Endothelial cell (in vitro differentiated cells): ENCODE measurements at places on chromosomes 12 and 14. TPM values are rescaled to one million over a fixed set of nuclear protein-coding genes. Genes with fewer than 3 reads are reported as not detected.

DNA sequence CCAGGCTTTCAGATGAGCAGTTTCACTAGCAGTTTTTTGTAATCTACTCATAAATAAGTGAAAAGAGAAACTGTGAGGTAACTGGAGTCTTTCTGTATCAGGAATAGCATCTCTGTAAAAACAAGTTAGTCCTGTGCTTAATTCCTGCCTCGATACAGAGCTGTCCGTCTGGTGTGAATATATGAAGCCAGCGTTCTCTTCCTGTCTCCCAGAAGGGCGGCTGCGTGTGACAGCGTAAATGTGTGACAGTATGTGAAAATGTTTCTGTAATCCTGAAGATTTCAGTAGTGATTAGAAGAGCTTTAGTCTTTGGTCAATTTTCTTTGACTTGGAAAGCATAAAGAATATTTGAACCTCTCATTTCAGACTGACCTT is 150.3 kb downstream of the FBXL14 start:
- DNase-seq, result no peak

DNA sequence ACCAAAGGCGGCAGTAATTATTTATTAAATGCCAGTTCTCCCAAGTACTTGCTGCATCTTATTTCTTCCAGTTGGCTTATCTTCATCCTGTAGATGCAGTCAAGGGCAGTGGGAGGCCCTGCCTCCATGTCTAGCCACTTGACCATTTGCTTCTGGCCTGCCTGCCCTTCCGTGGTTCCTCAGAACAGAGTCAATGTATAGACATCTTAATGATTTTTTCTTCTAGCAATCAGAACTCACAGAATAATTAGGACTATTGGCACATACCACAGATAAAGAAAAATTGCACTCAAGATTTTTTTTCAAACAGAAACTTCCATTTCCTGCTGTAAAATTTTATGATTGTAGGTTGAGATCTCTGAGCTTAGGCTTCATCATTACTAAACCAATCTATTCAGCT is 20.9 kb downstream of the NR1H4 start:
- no peak for DNase-seq

DNA sequence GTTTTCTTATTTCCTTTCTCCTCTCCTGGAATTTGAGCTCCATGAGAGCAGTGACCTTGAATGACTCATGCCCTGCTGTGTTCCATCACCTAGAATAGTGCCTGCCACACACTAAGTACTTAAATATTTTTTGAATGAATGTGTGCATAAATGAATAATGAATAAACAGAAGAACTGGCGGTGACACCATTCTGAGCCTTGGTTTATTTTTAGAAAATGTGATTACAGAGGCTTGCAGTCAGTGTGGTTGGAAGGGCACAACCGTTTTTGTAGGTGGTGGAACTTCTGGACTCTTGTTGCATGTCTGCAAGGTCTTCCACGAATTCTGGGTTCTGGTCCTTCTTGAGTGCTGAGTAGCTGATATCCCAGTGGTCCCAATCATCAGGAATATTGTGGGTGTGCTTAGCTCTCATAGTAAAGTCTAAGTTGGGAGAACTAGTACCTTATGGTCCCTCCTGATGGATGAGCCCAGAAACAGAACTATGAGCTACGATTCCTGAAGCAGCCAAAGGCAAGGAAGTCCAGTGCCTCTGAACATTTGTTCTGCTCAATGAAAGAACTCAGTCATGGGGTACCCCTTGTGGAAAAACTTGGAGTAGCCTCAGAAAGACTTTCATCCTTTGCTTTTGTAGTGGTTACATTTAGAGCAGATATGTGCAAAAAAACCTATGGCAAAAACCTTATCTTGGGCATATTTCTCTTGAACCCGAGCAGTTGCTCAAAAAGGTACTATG is 28.8 kb upstream of the BHLHE41 start:
- no peak for DNase-seq

DNA sequence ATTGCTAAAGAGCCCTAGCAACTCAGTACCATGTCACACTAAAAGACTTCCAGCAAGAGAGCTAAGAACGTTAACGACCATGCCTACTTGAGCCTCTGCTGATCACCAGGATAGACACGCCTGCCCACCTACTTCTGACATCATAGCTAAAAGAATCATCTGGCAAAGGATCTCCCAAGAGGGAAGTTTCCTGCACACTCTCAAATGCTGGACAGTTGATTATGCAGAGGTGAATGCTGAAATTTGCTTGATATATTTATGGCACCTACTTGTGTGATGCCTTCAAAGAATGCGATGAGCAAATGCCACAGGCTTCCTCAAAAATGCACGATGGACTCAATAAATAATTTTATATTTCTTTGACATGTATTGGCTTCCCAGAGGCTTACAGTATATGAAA is 113.6 kb downstream of the GALC start:
- DNase-seq, result no peak

DNA sequence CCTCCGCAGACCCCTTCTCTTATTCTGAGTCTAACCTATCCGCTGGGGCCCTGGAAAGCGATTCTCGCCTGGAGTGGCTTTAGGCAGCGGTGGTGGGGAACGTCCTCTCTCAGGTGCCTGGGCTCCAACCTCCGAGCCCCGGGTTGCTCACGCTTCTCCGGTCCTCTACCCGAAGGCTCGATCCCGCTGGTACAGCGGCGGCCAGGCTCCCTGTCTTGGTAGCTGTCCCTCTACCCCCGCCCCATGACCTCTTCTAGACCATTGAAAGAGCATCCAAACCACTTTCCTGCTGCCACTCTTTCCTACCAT is 505 bp upstream of the HEBP1 start:
- DNase-seq, result no peak

GRCh38 chr14:104287301-104288009 is 149.1 kb downstream of the KIF26A start:
- DNase-seq, result no peak

- DNase-seq, result no peak
Measured at GRCh38 chr12:122841544-122842321, 6.5 kb downstream of the HIP1R start.

DNA sequence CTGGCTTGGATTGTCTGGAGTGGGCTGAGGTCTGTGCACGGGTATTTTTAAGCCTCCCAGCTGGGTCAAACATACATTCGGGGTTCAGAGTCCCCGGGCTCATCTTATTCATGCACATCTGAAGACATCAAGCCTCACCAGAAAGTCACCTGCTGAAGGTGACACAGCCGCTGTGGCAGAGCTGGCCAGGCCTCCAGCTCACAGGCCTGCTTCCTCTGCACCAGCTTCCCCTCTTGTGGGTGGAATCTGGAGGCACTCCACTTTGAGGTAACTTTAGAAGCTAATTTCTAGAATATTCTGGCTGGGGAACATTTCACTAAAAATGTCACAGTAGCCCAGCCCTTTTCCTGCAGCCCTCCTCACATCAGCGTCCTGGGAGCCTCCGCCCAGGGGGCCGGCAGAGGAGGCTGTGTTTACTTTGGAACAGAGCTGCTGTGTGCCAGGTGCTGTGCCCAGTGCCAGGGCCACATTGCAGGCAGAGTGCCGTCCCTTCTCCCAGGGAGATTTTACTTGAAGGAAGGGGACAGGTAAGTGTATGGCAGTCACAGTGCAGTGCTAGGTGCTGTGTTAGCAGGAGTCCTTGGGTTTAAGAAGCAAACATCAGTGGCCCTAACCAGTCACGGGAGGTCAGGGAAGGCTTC is 62.2 kb downstream of the TSPAN11 start:
- no peak for DNase-seq

DNA sequence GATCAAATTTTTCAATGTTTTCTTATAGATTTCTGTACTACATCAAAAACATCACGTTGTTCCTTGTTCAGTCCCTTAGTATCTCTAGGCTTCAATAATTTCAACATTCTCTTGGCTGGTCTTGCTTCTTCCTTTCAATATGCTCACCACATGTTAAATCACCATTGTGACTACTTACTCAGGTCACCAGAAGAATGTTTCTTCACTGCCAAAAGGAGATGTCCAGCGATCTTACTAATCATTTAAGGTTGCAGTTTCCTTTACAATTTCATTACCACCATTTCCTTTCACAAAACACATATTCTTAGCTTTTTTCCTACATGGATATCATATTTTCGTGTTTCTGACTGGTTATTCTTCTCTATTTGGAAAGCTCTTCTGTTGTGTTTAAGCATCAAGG is 363.8 kb downstream of the NAV3 start:
- DNase-seq, result no peak

DNA sequence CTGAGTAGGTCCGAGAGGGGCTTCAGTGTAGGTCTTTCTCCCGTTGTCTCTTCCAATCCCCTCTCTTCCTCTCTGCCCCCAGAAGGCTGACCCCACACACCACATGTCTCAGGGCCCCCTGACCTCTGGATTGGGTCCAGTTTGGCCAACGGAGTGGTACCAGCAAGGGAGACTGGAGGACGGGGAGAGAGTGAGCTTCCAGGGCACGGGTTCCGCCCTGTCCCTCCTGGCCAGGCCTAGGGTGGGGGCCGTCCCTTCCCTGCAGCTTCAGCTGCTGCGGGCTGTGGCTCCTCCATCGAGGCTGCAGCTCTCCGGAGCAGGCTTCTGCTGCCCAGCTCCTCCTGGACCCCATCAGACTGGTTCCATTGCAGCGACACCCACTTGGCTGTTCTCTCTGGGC is 17.4 kb downstream of the FZD10 start:
- DNase-seq, result no peak

GRCh38 chr12:101722392-101722791 is 16.9 kb downstream of the SYCP3 start:
- no peak for DNase-seq

DNA sequence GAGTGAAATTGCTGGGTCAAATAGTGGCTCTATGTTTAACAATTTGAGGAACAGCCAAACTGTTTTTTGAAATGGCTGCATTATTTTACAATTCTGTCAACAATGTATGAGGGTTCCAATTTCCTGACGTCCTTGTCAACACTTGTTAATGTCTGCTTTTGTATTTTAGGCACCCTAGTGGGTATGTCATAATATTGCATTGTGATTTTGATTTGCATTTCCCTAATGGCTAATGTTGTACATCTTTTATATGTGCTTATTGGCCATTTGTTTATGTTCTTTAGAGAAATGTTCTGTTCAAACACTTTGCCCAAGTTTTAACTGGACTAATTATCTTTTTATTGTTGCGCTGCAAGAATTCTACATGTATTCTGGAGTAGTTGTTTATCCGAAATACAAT is 93.2 kb downstream of the GPR65 start:
- DNase-seq, result no peak

- no peak for DNase-seq
Measured at GRCh38 chr12:120090206-120090605, 26.3 kb downstream of the RAB35 start.

GRCh38 chr12:68868043-68868790 is 60.2 kb downstream of the MDM2 start:
- DNase-seq, result no peak

GRCh38 chr12:131114271-131114670 is 160.6 kb downstream of the ADGRD1 start:
- DNase-seq, result no peak

DDX24 gene
- total RNA-seq, result 89.6 TPM

SLC22A17 gene
- 35.3 TPM for total RNA-seq

TEX52 gene
- total RNA-seq, result not detected

DPF3 gene
- total RNA-seq, result 3.0 TPM

KRT86 gene
- total RNA-seq, result not detected

SMIM41 gene
- total RNA-seq, result not detected

SIX1 gene
- total RNA-seq, result 0.41 TPM

CHGA gene
- 0.67 TPM for total RNA-seq

ACOT4 gene
- total RNA-seq, result 0.44 TPM

MYH7 gene
- total RNA-seq, result 0.18 TPM

SLC35E3 gene
- total RNA-seq, result 10.5 TPM
